Neural progenitor cell (in vitro differentiated cells): ENCODE measurements at places on chromosomes 1 and 21.
A peak's percentile ranks its signal among the peaks of the same experiment; 100 is the strongest.

- DNase-seq = no peak
These were observed 921.0 kb downstream of the ADGRL2 start for GRCh38 chr1:82721702-82722101.

DNA sequence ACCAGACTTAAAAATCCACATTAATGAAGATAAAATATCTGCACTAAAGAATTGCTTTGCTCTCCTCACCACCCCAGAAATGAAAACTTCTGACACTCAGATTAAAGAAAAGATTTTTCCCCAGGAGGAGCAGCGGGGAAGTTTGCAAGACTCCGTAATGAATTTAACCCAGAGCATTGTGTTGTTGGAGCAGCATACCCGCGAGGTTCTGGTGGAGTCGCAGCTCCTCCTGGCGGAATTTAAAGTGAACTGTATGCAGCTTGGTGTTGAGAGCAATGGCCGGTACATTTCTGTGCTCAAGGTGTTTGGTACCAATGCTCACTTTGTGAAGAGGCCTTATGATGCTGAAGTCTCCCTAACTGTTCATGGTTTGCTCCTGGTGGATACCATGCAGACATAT lies 46.4 kb downstream of the VPS13D start:
- DNase-seq = peak; percentile 73

GRCh38 chr1:228462560-228462959 lies 24.6 kb upstream of the RNF187 start:
- DNase-seq = no peak

DNA sequence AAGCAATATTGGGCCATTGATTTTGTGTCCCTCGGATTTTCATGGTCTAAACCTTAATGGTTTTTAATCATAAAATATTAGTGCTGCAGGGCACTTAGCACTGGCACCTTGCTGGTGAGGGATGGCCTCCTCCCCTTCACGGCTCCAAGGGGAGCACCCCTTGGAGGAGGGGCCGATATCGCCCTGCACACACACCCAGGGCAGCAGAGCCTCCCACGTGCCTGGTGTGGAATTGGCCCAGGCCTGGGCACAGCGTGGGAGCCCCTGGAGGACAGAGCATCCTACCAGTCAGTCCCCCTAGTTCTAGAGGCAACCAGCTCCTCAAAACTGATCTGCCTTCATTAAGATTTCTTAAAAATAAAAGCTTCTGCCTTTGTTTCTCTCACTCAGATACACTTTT lies 90.7 kb upstream of the CSF3R start:
- DNase-seq = no peak

DNA sequence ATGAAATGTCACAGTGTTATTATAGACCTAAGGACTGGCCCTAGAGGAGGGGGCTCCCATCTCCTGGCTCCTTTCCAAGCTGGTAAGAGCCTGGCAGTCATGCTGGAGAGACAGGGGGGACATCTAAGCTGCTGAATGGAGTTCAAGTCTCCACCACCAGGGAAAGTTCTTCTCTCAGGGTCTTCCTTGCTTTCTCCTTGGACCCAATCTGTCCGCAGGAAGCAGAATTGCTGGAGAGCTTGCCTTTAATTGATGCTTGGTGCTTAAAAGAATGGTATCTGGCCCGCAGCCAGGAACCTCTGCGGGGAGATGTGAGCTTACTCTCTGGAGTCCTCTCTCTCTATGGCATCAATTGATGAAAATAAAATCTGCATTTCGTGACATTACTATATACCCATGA lies 25.1 kb downstream of the IRF2BP2 start:
- DNase-seq = no peak

GRCh38 chr1:229696385-229696784 lies 70.3 kb downstream of the URB2 start:
- no peak for DNase-seq

GRCh38 chr1:37259019-37259418 lies 215.4 kb upstream of the ZC3H12A start:
- no peak for DNase-seq

GRCh38 chr1:205396967-205397616 lies 24.8 kb downstream of the LEMD1 start:
- peak; percentile 82 for DNase-seq

DNA sequence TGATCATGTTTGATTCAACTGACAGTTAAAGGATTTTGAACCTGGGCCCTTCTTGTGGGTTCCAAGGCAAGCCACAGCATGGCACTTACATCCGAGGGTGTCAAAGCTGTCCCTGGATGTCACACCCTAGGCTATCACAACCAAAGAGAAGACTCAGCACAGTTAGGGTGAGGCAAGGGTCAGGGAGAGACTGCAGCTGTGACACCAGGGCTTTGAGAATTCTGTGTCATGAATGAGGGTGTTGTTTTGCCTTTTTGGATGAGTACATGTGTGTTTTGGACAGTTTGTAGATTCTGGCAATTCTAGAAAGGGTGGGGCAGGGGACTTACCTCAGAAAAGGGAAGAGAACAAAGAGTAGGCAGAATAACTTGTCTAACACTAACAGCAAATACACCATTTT lies 37.8 kb upstream of the ZNF326 start:
- no peak for DNase-seq

DNA sequence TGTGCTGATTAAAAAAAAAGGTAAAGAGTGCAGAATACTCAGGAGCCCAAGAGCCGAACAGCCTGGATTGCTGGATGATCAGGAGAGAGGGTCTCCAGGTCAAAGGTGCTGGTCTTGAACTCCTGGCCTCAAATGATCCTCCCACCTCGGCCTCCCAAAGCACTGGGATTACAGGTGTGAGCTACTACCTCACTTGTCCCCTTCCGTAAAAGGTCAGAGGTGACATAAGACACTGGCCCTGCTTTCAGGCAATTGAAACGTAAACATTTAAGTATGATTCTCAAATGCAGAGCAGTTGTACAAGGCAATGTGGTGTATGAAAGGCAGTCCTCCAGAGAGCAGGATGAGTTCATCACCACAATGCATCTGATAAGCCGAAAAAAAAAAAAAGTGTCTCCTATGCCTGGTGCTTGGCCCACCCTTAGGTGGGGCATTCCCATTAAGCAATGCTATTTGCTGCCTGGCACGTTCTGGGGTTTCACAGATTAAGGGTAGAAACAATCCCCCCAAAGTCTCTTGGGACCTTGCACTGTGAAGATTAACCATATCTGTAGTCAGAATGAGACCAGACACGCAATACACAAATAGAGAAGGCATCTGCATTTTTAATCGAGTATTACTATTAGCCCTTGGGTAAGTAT lies 47.7 kb downstream of the PARP1 start:
- DNase-seq = no peak

DNA sequence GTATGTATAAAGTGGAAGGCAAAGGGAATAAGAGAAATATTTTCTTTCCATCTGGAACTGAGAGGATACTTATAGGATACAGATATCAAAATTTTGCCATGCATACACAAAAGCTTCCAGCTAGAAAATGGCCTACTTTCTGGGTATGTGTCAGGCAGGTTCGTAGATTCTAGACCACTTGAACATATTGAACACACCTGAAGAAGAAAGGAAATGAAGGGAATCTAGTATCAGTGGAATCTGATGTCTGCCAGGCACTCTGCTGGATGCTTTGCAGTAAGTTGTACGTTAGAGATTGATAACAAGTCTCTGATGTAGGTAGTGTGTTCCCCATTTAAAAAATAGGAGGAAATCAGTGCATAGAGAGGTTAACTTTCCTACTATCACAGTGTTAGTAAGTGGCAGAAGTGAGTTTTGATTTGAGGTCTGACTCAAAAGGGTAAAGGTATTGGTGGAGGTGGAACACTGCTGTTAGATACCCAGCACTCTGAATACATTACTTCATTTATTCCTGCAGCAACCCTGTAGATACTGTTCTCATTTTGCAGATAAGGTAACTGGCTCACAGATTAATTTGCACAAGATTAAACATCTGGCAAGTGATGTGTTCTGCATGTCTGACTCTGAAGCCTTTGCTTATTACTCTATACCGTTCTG lies 3.0 kb downstream of the CAMSAP2 start:
- no peak for DNase-seq

DNA sequence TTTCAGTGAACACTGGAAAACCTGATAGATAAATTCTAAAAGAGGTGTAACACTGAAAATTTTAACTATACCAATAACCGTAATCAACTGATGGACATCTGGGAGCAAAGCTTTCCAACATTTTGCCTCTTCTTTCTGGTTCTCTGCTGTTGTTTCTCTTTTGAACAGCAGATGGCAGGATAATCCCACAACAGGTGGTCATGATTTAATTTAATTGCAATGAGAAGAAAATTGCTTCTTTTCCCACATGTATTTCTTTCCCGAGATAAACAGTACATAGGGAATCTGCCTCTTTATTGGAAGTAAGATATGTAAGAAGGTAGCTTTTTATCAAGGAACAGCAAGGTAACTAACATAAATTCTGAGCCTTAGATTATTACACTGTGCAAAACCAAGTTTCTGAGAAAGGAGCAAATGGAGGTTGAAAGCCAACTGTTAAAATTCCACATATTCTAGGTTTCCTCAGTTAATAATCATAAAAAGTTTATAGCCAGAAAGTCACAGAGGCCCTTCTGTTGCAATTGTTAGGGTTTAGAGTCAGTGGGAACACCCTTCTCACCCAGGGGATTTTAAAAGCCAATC lies 72.9 kb downstream of the RPS6KA1 start:
- peak; percentile 60 for DNase-seq

- peak; percentile 88 for DNase-seq
These were observed at the start of gene NEXN for GRCh38 chr1:77888081-77888780. Gene NEXN (plus strand): TSS chr1:77888624. CDS start chr1:77916107, 27,483 bp downstream.

DNA sequence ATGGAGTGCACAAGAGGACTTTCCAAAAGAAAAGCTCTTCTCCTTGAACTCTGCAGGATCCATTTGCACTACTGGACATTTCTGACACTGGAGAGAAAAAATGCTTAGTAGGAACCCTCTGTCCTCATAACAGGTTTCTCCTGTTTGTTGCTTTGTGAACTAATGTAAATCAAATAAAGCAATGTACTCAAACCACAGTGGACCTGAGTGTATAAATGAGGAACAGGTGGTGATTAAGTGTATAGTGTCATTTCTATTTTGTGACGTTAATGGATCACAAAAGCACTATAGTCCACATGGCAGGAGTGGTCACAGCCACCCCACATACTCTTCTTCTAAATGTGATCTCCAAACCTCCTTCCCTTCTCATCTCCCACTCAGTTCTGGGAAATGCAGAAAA lies 268.4 kb upstream of the DUSP10 start:
- DNase-seq = no peak

DNA sequence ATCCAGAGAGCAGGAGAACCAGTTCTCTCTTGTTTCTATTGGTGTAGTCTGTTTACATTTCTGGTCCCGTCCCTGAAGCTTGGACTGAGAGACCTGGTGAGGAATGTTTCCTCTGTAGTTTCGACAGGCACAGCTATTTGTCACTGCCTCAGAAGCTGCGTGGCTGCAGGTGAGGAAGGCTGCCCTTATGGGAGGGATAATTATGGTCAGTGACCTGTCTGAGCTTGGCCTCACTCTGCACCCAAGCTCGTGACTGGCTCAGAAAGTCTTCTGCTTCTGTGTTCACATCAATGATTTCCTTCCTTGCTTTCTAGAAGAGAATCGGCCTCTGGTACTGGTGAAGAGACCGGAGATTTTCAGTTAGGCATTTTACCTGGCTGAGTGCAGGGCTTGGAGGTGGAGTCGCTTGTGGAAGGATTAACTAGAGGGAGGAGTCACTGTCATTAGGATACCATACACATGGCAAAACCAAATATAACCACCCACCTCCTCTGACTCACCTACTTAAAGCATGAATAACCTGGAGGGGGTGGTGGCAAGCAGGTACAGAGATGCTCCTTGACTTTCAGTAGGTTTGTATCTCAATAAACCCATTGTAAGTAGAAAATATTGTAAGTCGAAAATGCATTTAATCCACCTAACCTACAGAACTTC lies 19.9 kb upstream of the WDR26 start:
- no peak for DNase-seq

GRCh38 chr1:204142032-204142974 lies 9.5 kb downstream of the ETNK2 start:
- no peak for DNase-seq

DNA sequence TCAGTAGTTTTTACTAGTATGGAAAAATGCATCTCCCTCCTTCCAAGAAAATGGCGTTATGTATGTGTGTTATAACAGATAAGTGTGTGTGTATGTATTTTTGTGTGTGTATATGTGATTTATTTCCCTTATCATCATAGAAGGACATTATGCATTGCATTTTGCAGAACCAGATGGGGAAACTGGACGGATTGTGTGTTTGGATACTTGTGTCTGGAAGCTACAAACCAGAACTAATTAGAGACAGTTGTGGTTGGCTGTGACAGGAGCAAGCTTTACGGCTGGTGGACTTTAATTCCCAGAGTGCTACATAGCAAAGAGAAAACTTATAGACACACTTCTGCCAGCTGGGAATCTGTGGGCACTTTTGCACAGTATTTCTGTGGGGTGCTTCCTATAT lies 162.5 kb downstream of the RWDD3 start:
- DNase-seq = no peak

DNA sequence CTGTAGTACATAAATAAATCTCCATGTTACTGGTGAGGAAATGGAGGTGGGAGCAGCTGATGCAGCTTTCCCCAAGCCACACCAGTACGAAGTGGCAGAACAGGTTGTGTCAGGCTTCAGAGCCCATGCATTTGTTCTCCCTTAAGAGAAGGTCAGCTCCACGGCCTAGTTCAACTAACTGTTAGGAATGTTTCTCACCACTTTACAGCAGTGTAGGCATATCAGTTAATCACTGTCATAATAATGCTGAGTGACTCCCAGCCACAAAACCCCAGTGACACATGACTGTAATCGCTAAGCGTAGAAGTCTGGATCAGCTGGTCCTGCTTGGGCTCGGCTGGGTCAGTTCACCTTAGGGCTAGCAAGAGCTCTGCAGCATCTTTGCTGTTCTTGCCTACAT lies 90.4 kb downstream of the VPS26C start:
- DNase-seq = no peak
